ENCODE measurements at places on chromosomes 5 and 9.

DNA sequence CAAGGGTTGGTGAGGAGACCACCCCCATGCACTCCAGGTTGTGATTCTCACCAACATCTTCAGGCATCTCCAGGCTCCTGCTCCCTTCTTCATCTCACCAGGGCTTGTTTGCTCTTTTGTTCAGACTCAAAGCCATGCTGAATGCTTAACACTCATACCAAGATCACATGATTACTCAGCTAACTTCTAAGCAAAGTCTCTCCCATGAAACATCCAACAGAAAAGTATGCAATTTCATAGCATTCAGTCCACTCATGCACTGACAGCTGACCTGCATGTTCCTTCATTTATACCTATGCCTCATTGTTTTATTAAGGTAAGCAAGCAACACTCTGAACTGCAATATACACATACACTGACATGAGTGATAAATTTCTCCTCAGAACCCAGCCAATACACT is 69.0 kb downstream of the SHC3 start:
- no peak for DNase-seq

DNA sequence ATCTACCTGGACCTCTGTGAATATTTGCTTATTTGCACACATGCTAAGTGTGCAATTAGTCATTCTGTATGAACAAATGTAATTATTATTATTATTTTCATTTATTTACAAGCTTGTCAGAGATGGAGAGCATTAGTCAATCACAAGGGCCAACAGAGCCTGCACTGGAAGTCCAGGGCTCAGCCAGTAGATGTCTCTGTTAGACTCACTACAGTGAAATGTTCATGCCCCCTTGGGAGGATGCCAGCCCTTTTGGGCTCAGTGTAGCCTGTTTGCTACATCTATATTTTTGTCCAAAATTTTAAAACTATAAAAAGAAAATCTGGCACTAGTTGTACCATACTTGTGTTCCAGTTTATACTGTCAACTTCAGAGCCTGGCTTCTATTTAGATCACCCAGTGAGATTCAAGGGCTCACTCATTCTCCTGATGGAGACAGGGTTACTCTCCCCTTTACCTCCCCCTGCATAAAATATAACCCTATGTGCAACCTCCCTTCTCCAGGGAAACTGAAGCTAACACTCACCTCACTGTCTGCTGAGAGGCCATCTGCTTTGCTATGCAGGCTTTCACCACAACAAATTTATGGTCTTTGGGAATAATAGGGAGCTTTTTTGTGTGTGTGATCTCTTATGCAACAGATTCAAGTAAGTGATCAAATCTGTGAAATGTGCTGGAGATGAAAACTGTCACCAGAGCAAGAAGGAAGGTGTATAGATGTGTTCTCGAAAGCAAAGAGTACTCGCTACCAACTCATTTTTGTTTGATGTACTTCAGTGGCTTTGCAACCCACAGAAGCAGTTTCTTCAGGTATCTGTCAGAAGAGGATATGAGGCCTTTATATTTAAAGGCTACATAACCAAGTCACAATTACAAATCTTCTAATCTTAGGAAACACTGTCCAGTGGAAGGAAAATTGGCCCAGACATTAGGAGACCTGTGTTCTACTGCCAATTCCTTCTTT is 99.9 kb upstream of the TLE4 start:
- no peak for DNase-seq

DNA sequence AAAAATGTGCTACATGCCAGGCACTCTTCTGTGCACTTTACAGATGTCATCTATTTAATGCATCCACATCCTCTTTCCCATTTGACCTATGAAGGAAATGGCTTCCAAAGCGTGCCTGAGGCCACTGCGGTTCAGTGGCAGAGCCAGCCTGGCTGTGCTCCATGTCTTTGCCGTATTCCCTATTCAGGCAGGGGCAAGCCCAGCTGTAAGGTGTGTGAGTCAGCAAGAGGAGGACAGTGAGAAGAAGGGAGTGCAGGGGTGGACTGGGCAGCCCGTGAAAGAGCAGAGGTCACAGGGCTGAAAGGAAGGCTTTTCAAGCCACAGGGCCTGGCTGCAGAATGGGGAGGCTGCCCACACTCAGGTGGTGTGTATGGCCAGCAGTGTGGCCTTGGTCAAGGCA is 91.7 kb downstream of the HRH2 start:
- DNase-seq: no peak

- no peak for DNase-seq
Observed at GRCh38 chr5:101435768-101436167, 532.7 kb upstream of the ST8SIA4 start.

All from hematopoietic multipotent progenitor cell (in vitro differentiated cells).